ENCODE measurements at places on chromosomes 6 and 20.

DNA sequence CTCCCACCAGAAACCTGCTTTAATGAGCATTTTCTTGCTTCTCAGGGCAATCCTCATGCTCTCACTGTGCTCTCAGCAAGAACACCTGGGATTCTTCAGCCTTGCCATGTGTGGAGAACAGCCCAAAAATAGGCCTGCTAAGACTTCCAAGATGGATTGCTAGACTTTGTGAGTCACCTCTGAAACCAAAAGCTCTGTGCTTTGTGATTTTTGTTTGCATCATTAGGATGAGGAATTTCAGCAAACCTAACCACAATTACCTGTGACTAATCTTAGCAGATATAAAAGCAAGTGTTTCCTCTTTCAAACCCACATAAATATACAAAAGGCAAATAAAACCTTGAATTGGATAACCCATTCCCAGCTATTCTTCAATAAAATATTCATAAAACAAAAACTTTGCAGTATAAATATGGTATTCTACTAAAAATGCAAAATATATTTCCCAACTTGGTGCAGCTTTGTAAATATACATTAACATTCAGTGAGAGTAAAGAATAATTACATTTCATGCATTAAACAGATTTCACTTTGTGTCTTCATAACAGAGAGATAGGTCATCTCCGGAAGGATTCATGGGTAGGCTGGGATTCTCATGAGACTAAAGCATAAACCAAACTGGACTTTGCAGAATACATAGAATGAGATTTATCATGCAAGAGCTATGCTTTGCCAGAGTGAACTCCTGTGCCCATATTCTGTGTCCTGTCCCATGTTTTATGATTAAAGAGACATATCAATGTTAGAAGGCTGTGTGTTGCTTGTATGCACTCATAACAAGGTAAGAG lies 33.5 kb downstream of the TPBG start:
- DNase-seq = no peak

- DNase-seq = no peak
Measured at GRCh38 chr6:112846681-112847080, 499.6 kb downstream of the RFPL4B start.

- DNase-seq = no peak
Measured at GRCh38 chr6:147904416-147904815, 395.9 kb downstream of the SAMD5 start.

- no peak for DNase-seq
Measured at GRCh38 chr6:29926413-29927274, 15.7 kb upstream of the HLA-A start.

- DNase-seq = no peak
Measured at GRCh38 chr6:15457121-15457650, 205.6 kb downstream of the DTNBP1 start.

GRCh38 chr20:23446505-23446904 lies 6.2 kb downstream of the CST11 start:
- peak; percentile 37 for DNase-seq

- DNase-seq = peak; percentile 64
Measured at GRCh38 chr20:41232973-41233926, 84.3 kb downstream of the ZHX3 start.

DNA sequence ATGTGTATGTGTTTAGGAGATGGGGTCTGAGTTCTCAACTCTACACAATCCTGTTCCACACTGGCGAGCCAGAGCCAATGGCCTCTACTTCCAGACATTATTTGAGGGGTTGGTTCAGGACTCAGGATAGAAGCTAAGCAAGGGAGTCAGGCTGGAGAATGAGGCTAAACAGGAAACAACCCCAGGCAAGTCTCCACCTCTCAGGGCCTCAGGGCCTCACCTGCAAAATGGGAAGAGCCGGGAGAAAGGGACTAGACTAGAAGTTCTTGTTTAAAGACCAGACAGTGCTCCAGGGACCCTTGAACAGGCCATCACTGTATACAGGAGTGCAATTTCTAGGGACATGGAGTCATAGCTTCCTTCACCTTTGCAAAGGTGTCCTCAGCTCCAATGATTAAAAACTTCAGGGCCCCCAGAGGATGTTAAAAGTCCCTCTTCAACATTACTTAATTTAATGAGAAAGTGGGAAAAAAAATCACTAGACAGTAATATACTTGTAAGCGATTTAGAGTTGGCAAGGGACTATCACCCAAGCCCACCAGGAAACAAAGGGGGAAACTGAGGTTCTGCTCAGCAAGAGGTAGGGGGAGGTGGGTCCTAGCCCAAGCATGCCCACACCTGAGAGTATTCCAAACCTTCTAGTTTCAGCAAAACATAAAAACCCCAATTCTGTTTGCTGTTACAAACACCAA lies 41.7 kb downstream of the ZMYND8 start:
- no peak for DNase-seq

DNA sequence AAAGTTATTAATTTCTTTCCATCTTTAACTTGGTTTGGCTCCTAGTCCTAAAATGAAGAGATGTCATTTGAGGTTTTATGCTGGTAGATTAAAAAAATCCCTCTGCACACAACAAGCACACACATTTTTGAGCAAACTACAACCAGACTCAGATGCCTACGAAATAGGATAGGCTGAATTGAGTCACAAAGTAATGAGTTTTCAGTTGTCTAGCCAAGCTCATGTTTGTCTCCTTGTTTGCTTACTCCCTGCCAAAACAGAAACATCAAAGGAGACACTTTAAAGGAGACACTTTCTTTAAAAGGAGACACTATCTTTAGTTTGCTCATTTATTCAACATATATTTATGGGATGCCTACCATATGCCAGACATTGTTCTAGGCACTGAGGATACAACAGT lies 56.2 kb downstream of the TPBG start:
- DNase-seq = no peak

- DNase-seq = no peak
Measured at GRCh38 chr6:156727715-156728385, 49.3 kb upstream of the ARID1B start.

DNA sequence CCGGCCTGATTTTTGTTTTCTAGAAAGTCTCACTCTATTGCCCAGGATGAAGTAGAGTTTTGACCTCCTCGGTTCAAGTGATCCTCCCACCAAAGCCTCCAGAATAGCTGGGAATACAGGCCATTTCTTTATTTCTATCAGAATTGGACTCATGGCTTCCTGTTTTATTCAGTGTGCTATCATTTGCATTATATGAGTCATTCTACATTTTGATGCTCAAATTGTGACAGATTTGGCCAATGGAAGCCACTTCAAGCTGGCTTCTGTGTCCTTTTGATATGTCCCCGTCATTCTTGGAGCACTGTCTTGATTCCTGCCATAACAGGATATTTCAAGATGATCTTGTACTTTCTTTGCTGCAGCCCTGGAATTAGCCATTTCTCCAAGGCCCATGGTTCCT lies 75.1 kb downstream of the CNBD2 start:
- no peak for DNase-seq
